ENCODE measurements at places on chromosomes 4 and X. TPM values are rescaled to one million over a fixed set of nuclear protein-coding genes. Genes with fewer than 3 reads are reported as not detected.

DNA sequence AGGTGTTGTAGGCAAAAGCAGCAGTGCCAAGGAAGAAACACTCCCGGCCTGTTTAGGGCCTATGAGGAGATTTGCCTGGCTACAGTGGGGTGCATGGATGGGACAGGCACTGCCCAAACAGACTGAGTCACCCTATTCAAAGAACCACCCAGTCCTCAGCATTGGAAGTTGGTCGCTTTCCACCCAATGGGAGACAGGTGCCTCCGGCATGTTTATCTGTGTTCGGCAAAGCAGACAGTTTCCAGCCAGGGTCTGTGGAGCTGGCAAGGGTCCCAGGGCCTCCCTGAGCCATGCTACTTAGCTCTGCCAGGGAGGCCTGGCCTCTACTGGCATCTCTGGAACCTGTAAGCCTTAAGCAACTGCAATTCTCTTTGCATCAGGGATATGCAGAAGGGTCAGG, 165.1 kb upstream of the ATP6AP2 start:
- H3K36me3 ChIP-seq: no peaks in the 10 kb centered on the region
- H3K27me3 ChIP-seq: no peaks in the 10 kb centered on the region
- DNase-seq: no peak
- H3K4me3 ChIP-seq: no peak overlapping the region
- H3K27ac ChIP-seq: no peak overlapping the region
- no peaks in the 10 kb centered on the region for H3K4me1 ChIP-seq

DNA sequence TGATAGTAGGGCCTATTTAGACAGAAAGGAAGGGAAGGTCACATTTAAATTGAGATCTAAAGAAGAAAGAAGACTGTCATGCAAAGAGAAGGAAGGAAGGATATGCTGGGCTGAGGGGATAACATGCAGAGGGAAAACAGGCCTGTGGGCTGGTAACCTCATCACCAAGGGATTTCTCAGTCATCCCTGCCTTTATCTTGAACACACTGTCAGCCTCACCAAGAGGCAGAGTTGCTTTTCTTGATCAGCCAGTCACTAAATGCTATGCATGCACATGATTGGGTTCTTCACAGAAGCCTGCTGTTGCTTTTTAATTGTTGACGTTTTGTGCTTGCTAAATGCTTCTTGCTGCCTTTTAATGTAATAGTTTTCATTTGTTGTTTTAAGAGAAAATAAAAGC, 113.0 kb downstream of the ARHGAP24 start:
- H3K27me3 ChIP-seq: no peaks in the 10 kb centered on the region
- H3K36me3 ChIP-seq: no peaks in the 10 kb centered on the region
- no peaks in the 10 kb centered on the region for H3K4me1 ChIP-seq
- DNase-seq: no peak

SHROOM2 gene
- 14.2 TPM for polyA plus RNA-seq

- no peaks in the 10 kb centered on the region for H3K4me1 ChIP-seq
- no peak overlapping the region for H3K27ac ChIP-seq
- no peaks in the 10 kb centered on the region for H3K27me3 ChIP-seq
- no peak overlapping the region for H3K4me3 ChIP-seq
Observed at GRCh38 chrX:45954026-45954425, 591.2 kb downstream of the ZNF674 start.

DNA sequence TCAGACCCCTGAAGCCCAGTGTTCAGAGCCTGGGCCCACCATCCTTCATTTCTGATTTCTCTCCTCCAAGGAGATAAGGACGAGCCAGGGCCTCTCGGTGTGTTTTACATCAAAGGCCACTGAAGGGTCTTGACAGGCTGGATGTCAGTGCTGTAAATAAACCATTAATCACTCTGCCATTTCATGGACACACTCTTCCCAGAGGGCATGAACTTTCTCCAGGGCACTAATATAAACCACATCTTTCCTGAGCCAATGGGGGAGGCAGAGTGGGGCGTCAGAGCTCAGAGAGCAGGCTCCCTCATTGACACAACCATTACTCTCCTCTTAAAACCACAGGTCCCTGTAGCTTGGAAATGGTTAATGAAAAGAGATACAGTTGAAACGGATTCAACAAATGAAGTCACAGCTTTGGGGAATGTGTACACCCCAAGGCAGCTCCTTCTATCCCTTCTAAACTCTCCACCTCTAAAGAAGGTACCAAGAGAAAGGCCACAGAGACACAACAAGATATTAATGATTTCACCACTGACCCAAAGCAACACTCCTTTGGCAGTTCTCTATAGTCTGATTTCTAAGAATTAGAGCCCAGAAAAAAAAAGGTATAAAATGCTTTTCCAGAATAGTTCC, 200.6 kb downstream of the CHIC2 start:
- H3K27ac ChIP-seq: no peak overlapping the region
- H3K4me1 ChIP-seq: no peaks in the 10 kb centered on the region
- no peak for DNase-seq
- H3K4me3 ChIP-seq: no peak overlapping the region
- no peaks in the 10 kb centered on the region for H3K27me3 ChIP-seq

- no peak for DNase-seq
- no peaks in the 10 kb centered on the region for H3K4me1 ChIP-seq
- no peaks in the 10 kb centered on the region for H3K27me3 ChIP-seq
- no peak overlapping the region for H3K4me3 ChIP-seq
- H3K27ac ChIP-seq: no peak overlapping the region
Observed at GRCh38 chr4:13378973-13379759, 105.0 kb downstream of the RAB28 start.

DNA sequence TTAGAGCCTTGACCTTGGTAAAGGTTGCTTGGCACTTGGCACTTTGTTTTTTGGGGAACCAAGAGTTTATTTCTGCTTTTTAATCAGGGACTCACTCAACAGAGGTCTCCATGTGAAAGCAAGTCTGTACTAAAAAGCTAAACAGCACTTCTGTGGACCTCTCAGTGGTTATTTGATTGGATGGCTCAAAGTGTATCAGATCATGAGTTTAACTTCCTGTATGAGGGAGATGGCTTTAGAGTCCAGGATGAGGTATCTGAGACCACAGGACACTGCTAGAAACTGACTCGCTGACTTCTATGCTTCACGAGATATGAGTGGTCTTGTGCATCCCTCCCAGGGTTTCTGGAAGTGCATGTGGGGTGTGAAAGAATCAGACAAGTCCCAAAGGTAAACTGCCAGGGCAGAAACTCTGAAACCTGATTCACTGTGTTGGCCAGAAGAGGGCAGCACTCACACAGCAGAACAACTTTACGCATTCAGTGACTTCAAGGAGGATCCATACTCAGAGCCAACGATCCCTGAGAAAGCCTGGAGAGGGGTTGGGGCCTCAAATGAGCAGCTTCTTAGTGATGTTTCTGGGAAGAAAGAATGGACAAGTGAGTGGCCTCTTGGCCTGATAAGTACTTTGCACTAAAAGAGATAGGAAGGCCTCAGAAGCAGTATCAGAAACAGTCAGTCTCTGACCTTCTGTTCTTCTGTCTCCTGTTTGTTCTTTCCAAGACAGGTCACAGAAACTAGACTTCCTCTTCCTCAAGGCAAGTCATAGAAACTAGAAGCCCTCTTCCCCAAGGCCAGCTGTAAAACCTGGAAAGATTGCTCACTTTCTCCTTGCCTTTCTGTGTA, 220.3 kb upstream of the CXCL13 start:
- H3K4me3 ChIP-seq: no peak overlapping the region
- no peaks in the 10 kb centered on the region for H3K27me3 ChIP-seq
- DNase-seq: peak; percentile 80
- H3K36me3 ChIP-seq: no peaks in the 10 kb centered on the region
- H3K27ac ChIP-seq: no peak overlapping the region
- H3K4me1 ChIP-seq: no peaks in the 10 kb centered on the region

DNA sequence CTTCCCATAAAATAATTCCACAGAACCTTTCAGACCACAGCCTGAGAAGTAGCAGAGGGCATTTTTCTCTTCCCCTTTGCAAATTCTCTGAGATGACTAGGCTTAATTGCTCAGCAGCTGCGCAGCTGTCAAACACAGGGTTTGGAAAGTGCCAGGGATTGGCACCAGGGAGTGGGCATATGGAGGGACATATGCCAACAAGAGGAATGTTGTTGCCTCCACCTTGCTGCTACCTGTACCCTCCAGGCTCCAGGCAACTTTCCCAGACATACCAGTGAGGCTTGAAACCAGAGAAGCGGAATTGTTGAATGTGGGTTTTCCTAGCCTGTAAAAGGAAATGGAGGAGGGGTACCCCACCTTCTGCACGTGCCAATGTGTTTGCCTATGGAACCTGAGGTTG, 256.2 kb upstream of the GPR101 start:
- no peaks in the 10 kb centered on the region for H3K27me3 ChIP-seq
- no peaks in the 10 kb centered on the region for H3K4me1 ChIP-seq
- no peak overlapping the region for H3K4me3 ChIP-seq
- DNase-seq: no peak

DNA sequence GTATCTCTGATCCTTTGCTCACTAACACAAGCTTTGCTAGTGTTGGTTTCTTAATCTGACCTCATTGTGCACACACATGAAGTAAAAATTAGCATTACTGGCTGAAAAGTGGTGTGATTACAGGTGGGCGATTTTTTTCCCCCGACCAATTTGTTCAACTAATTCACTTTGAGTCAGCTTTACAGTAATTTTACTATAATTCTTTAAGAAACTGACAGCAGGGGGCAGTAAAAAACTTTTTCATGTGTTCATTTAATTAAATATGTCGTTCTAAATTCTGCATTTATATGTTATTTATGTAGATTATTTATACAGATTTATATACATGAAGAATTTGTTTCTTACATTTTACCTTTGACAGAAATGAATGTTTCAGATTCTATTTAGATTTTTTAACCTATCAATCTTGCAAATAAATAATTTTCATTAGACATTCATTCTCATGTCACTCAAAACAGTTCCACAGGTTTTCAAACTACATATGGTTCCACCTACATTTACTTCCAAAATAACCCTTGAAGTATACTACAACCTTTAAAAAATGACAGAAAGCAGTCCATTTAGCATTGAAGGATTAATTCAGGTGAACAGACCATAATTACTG, 17.5 kb downstream of the PALLD start:
- no peak overlapping the region for H3K4me3 ChIP-seq
- no peak overlapping the region for H3K27ac ChIP-seq
- H3K27me3 ChIP-seq: no peaks in the 10 kb centered on the region
- H3K36me3 ChIP-seq: no peaks in the 10 kb centered on the region
- DNase-seq: no peak

PCDH19 gene
- 2.1 TPM for polyA plus RNA-seq

- no peaks in the 10 kb centered on the region for H3K36me3 ChIP-seq
- no peaks in the 10 kb centered on the region for H3K27me3 ChIP-seq
- no peak for DNase-seq
- H3K4me3 ChIP-seq: no peak overlapping the region
Observed at GRCh38 chr4:175066923-175067627, 148.9 kb downstream of the ADAM29 start.

EDA2R gene
- 0.82 TPM for polyA plus RNA-seq

- no peak overlapping the region for H3K27ac ChIP-seq
- DNase-seq: no peak
- H3K4me1 ChIP-seq: no peaks in the 10 kb centered on the region
Observed at GRCh38 chr4:141891260-141892120, 255.1 kb downstream of the IL15 start.

DNA sequence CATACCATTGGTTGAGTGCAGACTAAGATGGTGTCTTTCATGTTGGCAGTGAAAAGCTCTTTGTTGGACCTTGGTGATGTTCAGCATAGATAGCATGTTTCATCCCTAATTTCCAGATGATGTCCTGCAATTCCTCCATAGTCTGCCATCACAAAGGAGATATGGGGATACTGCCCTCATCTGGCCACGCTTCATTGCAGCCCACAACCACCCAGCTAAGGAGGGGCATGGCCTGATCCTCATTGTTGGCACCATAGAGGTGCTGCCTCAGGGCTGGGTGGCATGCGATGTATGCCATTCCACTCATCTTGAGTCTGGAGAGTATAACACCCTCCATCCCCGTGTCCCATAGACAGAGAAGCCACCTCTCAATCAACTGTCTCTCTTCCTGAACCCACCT, 31.5 kb upstream of the NUDT6 start:
- H3K4me1 ChIP-seq: no peaks in the 10 kb centered on the region
- DNase-seq: no peak
- no peak overlapping the region for H3K4me3 ChIP-seq
- H3K36me3 ChIP-seq: no peaks in the 10 kb centered on the region
- no peak overlapping the region for H3K27ac ChIP-seq

All from left lung (tissue), 14 donors.